ENCODE measurements at places on chromosomes 16 and 17. TPM values are rescaled to one million over a fixed set of nuclear protein-coding genes. Genes with fewer than 3 reads are reported as not detected.

The G6PC3 gene
- 161 TPM for total RNA-seq

The CRAMP1 gene
- 16.8 TPM for total RNA-seq

The HS3ST6 gene
- 1.4 TPM for total RNA-seq

The CNGB1 gene
- total RNA-seq, result 0.06 TPM

The TP53TG3D gene
- 1.0 TPM for total RNA-seq

Measured in A549 treated with Hydrocortisone at 1 μM for 4 hours (cell line).